Mucosa of gallbladder (tissue), 1 donor: ENCODE measurements at places on chromosomes 7 and 10. TPM values are rescaled to one million over a fixed set of nuclear protein-coding genes. Genes with fewer than 3 reads are reported as not detected.

GRCh38 chr10:36089790-36090440 is 447.8 kb upstream of the FZD8 start:
- DNase-seq, result no peak

TAS2R3 gene
- total RNA-seq, result 1.5 TPM

- DNase-seq, result no peak
Measured at GRCh38 chr10:44034946-44035345, 350.0 kb downstream of the CXCL12 start.

DNA sequence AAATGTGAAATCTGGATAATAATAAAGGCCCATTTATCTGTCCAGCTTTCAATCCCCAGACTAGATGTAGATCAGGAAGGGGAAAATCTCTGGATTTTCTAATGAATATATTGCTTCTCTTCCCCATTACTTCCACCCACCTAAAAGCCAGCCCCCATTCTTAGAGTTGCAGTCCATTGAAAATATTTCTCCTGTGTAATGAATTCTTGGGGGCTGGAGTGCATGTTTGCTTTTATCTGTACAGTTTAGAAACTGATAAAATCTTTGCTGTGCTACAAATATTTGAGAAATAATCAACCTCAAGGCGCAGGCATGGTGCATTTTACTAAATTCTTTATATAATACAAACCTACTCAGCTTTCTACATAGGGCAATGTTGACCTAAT is 180.8 kb downstream of the ARID5B start:
- no peak for DNase-seq

BLNK gene
- total RNA-seq, result 43.9 TPM

- no peak for DNase-seq
Measured at GRCh38 chr7:116331020-116331419, 120.7 kb downstream of the TES start.

DNA sequence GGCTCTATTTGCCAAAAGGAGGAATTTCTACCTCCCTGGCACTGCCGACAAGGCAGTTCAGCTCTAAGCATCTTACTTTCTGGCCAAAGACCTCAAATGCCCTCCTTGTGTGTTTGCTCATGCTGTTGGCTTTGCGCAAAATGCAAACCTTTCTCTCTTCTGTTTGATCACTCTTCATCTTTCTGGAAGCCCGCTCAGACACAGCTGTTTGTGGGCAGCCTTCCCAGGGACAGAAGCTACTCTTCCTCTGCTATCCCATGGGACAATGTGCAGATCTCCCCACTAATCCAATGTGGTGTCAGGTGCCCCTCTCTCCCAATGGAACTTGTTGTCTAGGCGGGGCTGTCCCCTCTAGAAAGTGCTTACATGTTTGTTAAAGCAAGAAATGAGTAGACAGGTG is 278.7 kb downstream of the CCSER2 start:
- DNase-seq, result no peak

PTPRN2 gene
- total RNA-seq, result 11.9 TPM

DNA sequence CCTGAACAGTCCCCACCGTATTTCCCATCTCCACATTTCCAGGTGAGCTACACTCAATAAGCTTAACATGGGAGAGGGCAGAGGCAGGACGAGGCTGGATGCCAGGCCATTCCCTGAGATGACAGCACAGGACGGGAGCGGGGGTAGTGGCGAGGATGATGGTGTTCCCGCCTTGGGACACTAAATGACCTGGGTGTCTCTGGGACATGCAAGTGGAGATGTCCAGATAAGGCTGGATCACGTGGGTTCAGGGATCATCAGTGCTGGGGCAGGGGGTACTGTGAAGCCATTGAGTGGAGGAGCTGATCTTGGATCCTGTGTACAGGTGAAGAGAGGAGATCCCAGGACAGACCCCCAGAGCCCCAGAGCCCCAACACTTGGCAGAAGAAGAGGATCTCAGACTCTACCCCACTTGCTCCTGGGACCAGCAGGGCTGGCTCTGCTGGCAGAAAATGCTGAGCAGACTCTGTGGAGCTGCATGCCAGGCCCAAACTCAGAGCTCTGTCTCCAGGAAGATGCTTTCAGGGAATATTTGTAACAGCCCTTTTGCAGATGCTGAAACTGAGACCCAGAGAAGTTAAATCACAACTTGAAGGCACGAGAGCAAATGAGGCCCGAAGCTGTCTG is 29.7 kb upstream of the HSPA12A start:
- DNase-seq, result no peak

GRCh38 chr7:121800916-121801675 is 71.9 kb upstream of the PTPRZ1 start:
- DNase-seq, result no peak

DNA sequence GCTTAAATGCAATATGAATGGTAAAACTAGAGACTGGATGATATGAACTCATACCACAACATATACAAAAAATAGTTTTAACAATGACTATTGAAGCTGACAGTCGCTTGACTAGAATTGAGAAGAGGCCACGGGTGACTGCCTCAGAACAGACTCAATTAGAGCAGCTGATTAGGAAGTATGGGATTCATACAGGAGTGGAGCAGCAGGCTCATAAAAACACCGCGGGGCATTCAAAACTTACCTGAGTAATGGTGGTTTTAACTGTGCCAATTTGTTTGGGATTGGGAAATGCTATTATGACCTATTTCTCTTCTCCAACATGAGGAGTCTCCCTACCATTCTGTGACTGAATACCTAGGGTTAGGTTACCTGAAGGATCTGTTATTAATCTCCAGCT is 2.1 kb downstream of the CADPS2 start:
- DNase-seq, result no peak
